B cell (primary cell): ENCODE measurements at places on chromosomes 5 and 9. TPM values are rescaled to one million over a fixed set of nuclear protein-coding genes. Genes with fewer than 3 reads are reported as not detected.

ENTPD8 gene
- not detected in 2 replicates for total RNA-seq

GRCh38 chr5:2334719-2335118 lies 416.8 kb downstream of the IRX2 start:
- DNase-seq = no peak

DNA sequence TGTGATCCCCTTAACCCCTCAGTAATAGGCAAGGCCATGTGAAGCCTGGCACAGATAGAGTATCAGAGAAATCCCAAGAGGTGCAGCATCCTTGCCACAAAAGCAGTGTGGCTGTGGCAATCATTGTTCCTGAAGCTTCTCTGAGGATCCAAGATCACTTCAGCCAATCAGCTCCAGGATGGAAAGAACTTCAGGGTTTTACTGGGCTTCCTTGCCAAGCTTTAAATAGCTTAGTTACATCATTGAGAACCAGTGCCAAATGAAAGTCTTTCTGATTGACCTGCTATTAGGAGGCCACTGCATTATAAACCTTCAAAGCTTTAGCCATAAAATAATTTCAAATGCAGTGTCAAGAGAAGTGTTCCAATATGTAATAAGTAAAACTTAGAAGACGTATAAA lies 430.6 kb downstream of the PIK3R1 start:
- DNase-seq = no peak

GRCh38 chr9:94511955-94512265 lies 43.0 kb upstream of the PCAT7 start:
- DNase-seq = no peak

- DNase-seq = no peak
These were observed 49.8 kb downstream of the SGCD start for GRCh38 chr5:156376751-156377150.

GRCh38 chr5:168114444-168115017 lies 176.9 kb upstream of the WWC1 start:
- no peak for DNase-seq

GRCh38 chr5:156411185-156411613 lies 84.2 kb downstream of the SGCD start:
- DNase-seq = no peak

DNA sequence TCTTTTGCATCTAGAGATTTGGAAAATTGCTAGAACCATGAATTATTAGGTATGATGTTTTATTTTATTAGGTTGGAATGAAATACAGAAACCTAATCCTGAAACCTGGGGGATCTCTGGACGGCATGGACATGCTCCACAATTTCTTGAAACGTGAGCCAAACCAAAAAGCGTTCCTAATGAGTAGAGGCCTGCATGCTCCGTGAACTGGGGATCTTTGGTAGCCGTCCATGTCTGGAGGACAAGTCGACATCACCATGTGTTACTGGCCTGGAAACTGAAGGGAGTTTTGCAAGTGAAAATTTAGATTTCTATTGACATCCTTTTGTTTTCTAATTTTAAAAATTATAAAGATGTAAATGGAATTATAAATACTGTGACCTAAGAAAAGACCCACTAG lies 100.7 kb downstream of the NLN start:
- DNase-seq = no peak

DNA sequence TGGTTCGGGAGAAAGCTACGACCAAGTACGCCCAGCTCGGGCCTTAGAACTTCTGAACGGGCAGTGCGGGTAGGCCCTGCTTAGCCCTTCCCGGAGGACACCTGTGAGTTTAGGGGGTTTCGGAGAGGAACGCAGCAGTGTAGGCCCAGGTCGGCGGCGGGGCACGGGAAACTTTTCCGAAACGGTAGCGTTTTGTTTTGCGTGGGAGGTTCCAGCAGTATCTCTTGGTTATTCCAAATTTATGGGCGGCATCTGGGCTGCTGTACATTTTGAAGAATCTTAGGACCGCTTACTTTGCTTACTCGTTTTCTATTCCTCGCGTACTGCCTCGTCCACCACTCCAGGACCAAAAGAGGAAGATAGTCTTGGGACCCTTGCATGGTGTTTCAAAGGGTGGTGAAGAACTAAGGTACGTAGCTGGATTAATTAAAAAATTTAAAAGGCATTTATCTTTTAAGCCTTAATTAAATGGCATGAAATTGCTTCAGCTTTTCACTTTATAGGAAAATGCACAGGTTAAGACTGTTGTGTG lies 492 bp downstream of the TENT2 start:
- DNase-seq = no peak

DNA sequence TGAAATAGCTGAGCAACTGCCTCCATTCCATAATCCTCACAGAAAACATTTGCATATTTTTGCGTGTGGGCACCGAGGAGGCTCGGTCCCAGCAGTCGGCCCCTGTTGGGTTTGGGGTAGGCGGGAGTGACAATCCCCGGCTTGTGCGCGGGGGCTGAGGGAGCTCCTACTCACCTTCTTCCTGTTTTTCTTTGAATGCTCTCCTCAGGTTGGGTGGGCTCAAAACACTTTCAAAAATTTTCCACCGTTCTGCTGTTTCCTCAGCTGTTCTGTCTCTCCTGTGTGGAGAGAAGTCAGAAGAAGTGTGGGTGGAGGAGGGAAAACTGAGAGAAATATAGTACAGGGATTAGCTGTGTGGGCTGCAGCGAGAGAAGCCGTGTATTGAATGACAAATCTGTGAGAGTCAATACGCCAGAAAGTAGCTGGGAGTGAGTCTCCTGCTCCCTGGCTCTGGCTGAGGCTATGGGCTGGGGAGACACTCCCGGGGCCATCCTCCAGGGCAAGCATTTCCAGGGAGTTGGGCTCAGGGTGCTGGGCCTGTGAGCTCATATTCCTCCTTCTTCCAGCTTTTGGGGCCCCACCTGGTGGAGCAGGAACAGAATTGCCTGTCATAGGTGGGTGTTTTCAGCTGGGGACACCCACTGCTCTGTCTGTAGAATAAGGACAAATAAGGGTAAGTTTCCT lies 84.7 kb downstream of the CMYA5 start:
- no peak for DNase-seq

ACOT12 gene
- not detected in 2 replicates for total RNA-seq

SERINC5 gene
- 9.5 and 11.4 TPM in 2 replicates for total RNA-seq

MELK gene
- total RNA-seq = 0.17 TPM in 1 of 2 replicates, not detected in the other

- no peak for DNase-seq
These were observed 42.3 kb downstream of the BASP1 start for GRCh38 chr5:17259630-17260257.

- DNase-seq = no peak
These were observed 297.7 kb downstream of the CSNK1G3 start for GRCh38 chr5:123809594-123810221.
